ENCODE measurements at places on chromosomes 5 and 9. TPM values are rescaled to one million over a fixed set of nuclear protein-coding genes. Genes with fewer than 3 reads are reported as not detected.

The IFNA2 gene
- not detected for polyA plus RNA-seq

The GABRA6 gene
- 0.48 TPM for polyA plus RNA-seq

The SLC46A2 gene
- 0.54 TPM for polyA plus RNA-seq

The PTGDS gene
- polyA plus RNA-seq = 304 TPM

The IFNA16 gene
- not detected for polyA plus RNA-seq

The DOK3 gene
- 12.2 TPM for polyA plus RNA-seq

The NUTM2F gene
- not detected for polyA plus RNA-seq

The ROR2 gene
- 5.3 TPM for polyA plus RNA-seq

The ELOVL7 gene
- polyA plus RNA-seq = 3.9 TPM

The ABO gene
- polyA plus RNA-seq = 2.9 TPM

The GABRG2 gene
- 60.8 TPM for polyA plus RNA-seq

The MAMDC2 gene
- 2.0 TPM for polyA plus RNA-seq

The KIF12 gene
- polyA plus RNA-seq = 4.5 TPM

The NFX1 gene
- polyA plus RNA-seq = 30.4 TPM

The SLC27A6 gene
- 2.0 TPM for polyA plus RNA-seq

The ZNF618 gene
- polyA plus RNA-seq = 17.0 TPM
